NCI-H345 (cell line): ENCODE measurements at places on chromosomes 12 and 14.

- no peak for DNase-seq
Observed at GRCh38 chr12:124369055-124369826, 74.3 kb downstream of the RFLNA start.

DNA sequence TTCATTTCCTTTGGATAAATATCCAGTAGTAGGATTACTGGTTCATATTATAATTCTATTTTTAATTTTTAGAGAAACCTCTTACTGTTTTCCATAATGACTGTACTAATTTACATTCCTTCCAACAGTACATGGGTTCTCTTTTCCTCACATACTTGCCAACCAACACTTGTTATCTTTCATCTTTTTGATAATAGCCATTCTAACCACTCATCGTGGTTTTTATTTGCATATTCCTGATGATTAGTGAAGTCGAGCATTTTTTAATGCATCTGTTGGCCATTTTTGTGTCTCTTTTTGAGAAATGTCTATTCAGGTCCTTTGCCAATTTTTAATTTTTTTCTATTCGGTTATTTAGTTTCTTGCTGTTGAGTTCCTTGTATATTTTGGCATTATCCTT, 457.7 kb upstream of the PDE3A start:
- no peak for DNase-seq

GRCh38 chr12:56758728-56759262, 4.3 kb upstream of the HSD17B6 start:
- no peak for DNase-seq

DNA sequence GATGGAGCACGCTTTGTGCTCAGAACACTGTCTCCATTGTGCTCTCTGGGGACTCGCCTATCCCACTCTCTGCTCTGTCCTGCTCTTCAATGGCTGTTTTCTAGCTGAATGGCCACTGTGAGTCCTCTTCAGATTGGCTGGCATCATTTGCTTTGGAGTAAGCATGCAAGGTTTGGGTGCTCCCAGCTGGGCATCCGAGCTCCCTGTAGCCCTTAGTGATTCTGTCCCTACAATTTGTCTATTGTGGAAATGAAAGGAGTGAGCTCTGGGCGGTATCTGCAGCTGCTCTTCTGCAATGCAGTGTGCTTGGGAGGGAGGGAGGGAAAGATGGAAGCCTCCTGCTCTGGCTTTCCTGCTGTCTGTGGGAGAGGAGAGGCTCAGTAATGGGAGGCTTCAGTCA, 84.8 kb downstream of the SMOC1 start:
- DNase-seq = peak; percentile 41

DNA sequence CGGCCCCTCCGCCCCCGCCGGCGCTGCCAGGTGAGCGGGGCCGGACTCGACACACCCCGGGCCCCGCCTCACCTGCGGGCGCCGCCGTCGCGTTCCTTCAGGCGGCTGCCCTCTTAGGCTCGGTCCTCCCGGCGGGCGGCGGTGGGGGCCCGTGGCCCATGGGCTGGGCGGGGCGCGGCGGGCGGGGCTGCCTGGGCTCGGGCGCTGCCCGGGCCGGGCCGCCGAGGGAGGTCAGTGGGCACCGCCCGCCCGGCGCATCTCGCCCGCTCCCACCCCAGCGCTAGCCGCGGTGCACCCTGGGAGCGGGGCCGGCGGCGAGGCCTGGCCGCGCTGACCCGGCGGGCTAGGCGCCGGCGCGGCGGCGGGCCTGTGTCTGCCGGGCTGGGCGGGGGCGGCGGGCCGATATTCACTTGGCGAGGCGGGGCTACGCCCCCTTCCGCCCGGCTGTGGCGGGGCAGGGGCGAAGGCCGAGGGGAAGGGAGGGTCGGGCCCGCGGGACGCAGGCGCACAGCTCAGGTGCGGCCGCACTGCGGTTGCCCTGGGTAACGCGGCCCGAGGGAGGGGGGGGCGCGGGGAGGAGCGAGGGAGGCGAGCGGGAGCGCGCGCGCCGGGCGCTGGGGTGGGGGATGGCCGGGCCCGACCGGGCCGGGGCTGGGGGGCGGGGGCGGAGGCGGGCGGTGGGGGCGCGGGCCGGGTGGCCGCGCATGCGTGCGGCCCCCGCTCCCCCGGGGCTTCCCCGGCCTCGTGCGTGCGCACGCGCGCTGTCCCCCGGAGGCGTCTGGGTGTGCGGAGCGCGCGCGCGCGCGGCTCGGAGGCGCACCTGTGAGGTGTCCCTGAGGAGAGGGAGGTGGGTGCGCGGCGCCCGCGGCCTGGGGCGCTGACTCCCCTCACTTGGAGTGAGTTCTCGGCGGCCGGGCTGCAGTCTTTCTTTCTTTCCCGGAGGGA, at the start of the genes CCDC92 and ZNF664:
Gene CCDC92 (minus strand): TSS at position 375 of the 945 bp plus-strand sequence. CDS start 28,526 bp downstream, outside the sequence.
Gene ZNF664 (plus strand): TSS at position 759 of the 945 bp plus-strand sequence. CDS start 38,930 bp downstream, outside the sequence.
- peak; percentile 98 for DNase-seq

- DNase-seq = peak; percentile 16
Observed at GRCh38 chr12:115998119-115998633, 279.3 kb downstream of the MED13L start.

GRCh38 chr14:76820700-76821099, 5.5 kb upstream of the LRRC74A start:
- DNase-seq = no peak

- DNase-seq = no peak
Observed at GRCh38 chr14:92934196-92935085, 11.5 kb downstream of the CHGA start.

DNA sequence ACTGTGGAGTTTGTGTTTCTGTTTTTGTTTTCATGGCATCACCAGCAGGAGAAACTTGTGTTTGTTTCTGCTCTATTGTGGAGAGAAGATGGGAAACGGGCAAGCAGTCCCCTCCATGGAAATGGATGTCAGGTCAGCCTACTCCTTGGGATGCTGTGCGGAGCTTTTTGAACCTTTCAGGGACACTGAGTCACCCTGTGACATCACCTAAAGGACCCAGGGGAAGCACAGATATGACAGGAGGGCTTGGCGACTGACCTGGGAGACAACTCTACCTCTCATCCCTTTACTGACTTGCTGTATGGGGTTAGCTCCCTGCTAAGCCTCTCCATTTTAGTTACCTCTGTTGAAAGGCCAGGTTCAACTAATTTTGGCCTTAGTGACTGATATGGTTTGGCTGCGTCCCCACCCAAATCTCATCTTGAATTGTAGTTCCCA, 706.9 kb upstream of the TMEM132C start:
- no peak for DNase-seq

- no peak for DNase-seq
Observed at GRCh38 chr12:56676851-56677580, 11.1 kb downstream of the PTGES3 start.

GRCh38 chr14:51008446-51008845, 64.2 kb upstream of the PYGL start:
- DNase-seq = no peak

- DNase-seq = no peak
Observed at GRCh38 chr12:33182485-33182884, 257.1 kb downstream of the SYT10 start.

DNA sequence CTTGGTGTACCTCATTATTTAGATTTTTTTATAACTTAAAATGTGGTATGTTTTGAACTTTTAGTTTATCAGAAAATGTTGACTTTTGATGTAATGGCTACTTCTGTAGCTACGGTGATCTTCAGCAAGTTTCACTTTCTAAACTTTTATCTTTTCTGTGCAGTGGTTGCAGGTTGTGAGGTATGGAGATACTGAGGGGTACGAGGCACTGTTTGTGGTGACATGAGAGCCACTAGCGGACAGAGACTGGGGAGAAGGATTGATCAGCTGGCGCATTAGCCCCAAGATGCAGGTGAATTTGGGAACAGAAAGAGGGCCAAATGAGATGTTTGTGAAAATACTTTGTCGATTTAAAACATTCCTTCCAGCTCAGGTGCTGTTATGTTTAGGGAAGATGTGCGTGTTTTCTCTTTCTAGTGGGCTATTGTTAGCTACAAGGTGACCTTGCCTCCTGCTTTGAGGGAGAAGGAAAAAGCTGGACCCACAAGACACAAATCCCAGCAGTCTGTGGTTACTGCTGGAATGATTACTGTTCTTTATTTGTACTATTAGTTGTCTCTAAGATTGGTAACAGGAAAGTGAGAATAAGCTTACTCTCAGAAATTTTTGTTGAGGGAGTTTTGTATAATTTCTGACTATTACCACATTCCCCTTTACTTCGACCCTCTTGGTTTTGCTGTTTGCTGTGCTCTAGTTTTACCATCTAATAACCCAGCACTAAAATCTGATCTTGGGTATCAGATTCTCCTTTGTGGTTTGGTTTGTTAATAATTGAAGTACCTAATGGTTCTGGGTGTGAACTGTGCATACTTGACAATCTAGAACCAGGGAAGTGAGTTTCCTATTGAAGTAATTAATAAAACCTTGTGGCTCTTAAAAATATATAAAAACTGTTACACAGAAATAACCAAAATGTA, 61.7 kb downstream of the FBXO34 start:
- DNase-seq = no peak

DNA sequence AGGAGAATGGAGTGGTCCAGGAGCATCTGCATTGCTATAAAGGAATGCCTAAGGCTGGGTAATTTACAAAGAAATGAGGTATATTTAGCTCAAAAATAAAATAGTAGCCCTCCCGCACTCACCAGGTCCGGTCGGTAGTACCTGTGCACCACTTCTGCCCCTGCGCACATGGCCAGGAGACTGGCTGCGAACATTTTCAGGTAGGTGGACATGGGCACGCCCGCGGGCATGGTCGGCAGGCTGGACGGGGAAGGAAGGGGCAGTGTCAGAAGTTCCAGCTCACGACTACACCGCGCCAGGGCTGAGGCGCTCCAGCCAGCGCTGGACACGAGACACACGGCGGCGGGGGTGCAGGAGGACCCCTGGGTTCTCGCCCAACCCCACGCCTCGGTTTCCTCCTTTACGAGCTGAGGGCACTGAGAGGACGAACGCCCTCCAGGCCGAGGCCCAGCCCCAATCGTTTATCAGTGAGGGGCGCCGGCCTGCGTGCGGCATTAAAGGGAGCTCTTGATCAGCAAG, 9.1 kb upstream of the TDG start:
- DNase-seq = no peak

DNA sequence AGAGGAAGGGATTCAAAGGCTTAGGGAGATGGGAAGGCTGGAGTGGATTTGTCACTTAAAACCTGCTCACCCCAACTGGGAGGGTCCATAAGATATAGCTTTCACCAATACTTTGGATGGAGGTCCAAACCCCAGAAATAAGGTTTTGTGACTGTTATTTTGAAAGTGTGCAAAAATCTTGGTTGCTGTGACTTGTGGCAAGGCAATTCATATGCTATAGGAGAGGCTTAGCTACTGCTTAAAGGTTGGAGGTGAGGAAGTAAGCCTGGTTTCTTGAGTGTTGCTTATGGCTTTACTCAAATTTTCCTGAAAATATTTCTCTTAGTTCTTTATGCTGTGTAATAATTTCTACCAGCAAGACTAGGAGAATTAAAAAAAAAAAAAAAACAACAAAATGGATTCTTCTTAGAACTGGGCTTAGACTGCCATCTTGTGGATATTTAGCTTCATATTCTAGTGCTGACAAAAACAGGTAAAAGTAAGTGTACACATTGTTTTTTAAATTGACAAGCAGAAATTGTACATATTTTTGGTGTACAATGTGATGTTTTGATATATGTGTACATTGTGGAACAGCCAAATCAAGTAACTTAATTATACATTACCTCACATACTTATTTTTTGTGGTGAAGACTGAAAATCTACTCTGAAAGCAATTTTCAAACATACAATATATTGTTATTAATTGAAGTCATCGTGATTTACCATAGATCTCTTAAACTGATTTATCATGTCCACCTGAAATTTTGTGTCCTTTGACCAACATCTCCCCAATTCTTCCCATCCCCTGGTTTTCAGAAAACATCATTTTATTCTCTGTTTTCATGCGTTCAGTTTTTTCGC, 23.0 kb downstream of the PDE6H start:
- DNase-seq = peak; percentile 54

GRCh38 chr12:31651893-31652521, 7.5 kb upstream of the ETFBKMT start:
- no peak for DNase-seq

GRCh38 chr12:113403435-113404415, at the start of gene SDS:
Gene SDS (minus strand): TSS chr12:113403887. CDS start chr12:113399708, 4,179 bp downstream.
- no peak for DNase-seq

- no peak for DNase-seq
Observed at GRCh38 chr12:109098183-109098604, 797 bp downstream of the UNG start.

GRCh38 chr12:102948941-102949352, 8.5 kb upstream of the ASCL1 start:
- DNase-seq = peak; percentile 81

GRCh38 chr14:76868454-76869170, 42.4 kb downstream of the LRRC74A start:
- no peak for DNase-seq

- DNase-seq = peak; percentile 94
Observed at GRCh38 chr14:101962503-101962874, 1.9 kb upstream of the DYNC1H1 start.

DNA sequence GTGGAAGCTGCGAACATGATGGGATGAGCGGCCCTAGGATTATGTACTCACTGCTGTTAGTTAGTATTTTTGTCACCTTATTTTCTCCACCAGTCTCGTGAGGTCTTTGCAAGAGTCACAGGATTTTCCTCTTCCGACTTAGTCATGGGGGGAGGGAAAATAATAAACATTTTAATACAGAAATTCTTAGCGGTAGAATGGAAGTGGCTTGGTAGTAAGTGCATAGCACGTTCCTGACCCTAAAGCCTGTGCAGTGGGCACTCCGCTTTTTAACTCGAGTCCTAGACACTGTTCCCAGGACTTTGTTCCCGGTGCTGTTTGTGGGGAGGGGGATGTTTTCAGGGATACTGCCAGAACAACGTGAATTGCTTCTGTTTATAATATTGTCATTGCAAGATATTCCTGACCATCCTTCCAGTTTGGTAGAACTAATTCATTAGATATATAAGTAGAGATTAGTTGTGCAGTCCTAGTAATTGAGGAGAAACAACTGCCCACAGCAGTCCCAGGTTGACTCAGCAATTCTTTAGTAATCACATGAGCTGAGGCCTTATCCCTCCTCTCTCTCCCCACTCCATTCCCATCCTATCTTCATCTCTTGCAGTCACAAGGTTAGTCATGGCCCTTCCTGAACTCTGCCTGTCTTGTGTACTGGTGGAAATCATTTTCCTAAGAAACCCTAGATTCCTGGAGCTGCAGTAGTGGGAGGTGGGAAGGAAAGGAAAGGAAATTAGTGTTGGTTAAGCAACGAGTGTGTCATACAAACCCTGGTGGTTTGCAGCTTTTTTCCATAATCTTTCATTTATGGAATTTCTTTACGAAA, 799 bp downstream of the SLC38A6 start:
- peak; percentile 17 for DNase-seq

DNA sequence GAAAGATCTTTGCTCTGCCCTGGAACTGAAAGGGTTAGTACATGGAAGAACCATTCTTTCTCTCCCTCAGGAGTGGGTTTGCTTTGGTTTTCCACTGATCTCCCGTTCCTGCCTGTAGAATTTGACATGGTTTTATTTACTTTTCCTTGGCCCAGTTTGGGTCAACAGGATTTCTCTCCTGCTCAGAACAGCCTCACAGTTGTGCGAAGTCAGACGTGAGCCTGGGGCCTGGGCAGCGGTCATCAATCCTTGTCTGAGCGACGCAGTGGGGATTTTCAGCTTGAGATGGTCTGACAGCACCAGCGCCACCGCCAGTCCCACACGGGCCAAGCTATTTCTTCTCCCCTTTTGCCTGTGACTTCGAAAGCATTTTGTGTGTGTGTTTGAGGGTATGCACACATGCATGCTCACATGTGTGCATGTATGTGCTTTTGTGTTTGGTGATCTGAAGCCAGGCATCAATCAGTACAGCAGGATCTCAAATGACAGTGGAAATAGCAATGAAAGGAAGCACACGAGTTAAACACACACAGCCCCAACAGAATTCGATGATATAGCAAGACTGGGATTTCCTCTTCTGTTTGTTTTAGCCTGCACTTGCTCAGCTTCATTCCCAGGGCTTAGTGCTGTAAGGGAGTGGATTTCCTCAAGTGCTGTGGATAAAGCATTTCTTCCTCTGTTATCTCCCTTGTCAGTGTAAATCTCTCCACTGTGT, 58.3 kb downstream of the SMOC1 start:
- DNase-seq = no peak
